ENCODE measurements at places on chromosomes 5 and 9. TPM values are rescaled to one million over a fixed set of nuclear protein-coding genes. Genes with fewer than 3 reads are reported as not detected.

The MIER3 gene
- total RNA-seq, result 31.2 TPM

The RAB3C gene
- not detected for total RNA-seq

The GFI1B gene
- 0.53 TPM for total RNA-seq

The CCNJL gene
- total RNA-seq, result 6.5 TPM

The LMX1B gene
- 12.2 TPM for total RNA-seq

The CXCL14 gene
- total RNA-seq, result not detected

All from SJCRH30 (cell line).